Prostate gland (tissue), 2 donors: ENCODE measurements at places on chromosomes 1 and 21. TPM values are rescaled to one million over a fixed set of nuclear protein-coding genes. Genes with fewer than 3 reads are reported as not detected.

Gene LRRC38
- 0.45 TPM for total RNA-seq

DNA sequence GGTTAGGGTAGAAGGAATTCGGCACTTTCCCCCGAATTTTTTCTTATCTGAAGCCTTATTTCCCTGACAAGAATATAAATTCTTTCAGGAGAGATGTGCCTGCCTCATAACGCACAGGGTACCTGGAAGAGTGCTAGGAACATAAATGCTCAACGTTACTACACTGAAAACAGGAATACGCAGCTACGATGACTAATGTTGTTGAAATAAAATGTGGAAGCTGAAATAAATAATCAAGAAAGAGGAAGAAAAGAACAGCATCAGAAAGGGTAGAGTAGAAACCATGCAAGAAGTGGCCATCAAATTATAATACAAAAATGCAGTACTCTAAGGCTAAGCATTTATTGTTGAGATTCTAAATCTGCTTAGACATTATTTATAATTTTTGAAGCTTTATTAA is 33.9 kb downstream of the SLC66A1 start:
- no peaks in the 10 kb centered on the region for H3K27me3 ChIP-seq
- no peak overlapping the region for H3K27ac ChIP-seq
- no peak overlapping the region for H3K4me3 ChIP-seq
- peaks cover 17% of the 10 kb centered on the region for H3K4me1 ChIP-seq

GRCh38 chr1:67801903-67802302 is 31.4 kb downstream of the GNG12 start:
- DNase-seq: no peak
- no peak overlapping the region for H3K27ac ChIP-seq
- H3K4me1 ChIP-seq: no peaks in the 10 kb centered on the region
- H3K27me3 ChIP-seq: no peaks in the 10 kb centered on the region

GRCh38 chr1:14848625-14849024 is 250.1 kb downstream of the KAZN start:
- no peaks in the 10 kb centered on the region for H3K4me1 ChIP-seq
- DNase-seq: no peak
- no peaks in the 10 kb centered on the region for H3K27me3 ChIP-seq
- H3K4me3 ChIP-seq: no peak overlapping the region
- no peaks in the 10 kb centered on the region for H3K36me3 ChIP-seq
- no peak overlapping the region for H3K27ac ChIP-seq

Gene HES2
- 13.4 TPM for total RNA-seq

Gene SERPINC1
- not detected for total RNA-seq

Gene GJB4
- total RNA-seq: 2.4 TPM

DNA sequence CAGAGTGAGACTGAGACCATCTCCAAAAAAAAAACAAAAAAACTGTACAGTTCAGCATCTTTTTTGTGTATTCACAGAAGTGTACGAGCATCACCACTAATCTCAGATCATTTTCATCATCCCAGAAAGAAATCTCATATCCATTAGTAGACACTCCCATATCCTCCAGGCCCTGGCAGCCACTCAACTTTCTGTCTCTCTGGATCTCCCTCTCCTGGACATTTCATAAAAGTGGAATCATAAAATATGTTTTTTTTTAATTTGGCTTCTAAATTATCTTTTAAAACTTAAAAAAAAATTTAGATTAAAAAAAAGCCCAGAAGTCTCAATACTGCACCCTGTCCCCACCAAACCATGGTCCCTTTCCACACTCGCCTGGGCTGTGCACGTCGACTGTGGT is 22.1 kb downstream of the RIPPLY3 start:
- DNase-seq: no peak
- no peak overlapping the region for H3K27ac ChIP-seq
- no peak overlapping the region for H3K4me3 ChIP-seq
- no peaks in the 10 kb centered on the region for H3K27me3 ChIP-seq
- H3K4me1 ChIP-seq: no peaks in the 10 kb centered on the region
